Inflammatory macrophage treated with lipopolysaccharide for 4 hours (primary cell): ENCODE measurements at places on chromosomes 1 and 21.
A peak's percentile ranks its signal among the peaks of the same experiment; 100 is the strongest.

GRCh38 chr21:23694390-23694789 is 1912.9 kb downstream of the MRPL39 start:
- no peak for DNase-seq

DNA sequence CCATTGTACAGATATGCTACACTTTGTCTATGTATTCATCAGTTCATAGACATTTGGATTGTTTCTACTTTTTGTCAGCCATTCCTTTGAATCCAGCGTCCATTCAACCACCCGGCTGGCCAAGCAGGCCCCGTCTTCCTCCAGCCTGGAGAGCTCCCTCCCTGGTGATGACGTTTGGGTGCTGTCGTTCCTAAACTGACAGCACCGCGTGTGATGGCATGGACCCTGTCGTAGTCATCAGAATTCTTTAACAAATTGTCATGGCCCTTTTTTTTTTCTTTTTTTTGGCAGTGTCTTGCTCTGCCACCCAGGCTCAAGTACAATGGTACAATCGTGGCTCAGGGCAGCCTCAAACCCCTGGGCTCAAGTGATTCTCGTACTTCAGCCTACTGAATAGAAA is 138.6 kb upstream of the ERRFI1 start:
- DNase-seq: no peak

GRCh38 chr1:21539933-21540332 is 30.7 kb downstream of the ALPL start:
- no peak for DNase-seq

DNA sequence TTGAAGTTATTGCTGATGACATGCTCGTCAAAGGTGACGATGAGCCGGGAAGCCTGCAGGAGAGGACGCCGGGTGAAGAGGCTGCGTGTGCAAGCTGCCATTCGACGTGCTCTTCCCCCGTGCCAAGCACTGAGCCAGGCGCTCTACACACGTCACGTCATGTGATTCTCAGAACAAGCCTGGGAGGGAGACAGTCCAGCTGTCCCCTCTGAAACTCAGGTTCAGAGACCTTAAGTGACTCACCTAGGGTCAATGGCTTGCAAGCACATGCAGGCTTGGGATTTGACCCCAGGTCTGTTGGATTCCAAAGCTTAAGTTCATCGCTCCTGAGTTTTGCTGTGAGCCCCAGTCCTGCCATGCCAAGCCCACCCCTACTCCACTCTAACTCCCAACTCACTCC is 57.1 kb downstream of the RAP1GAP start:
- no peak for DNase-seq

DNA sequence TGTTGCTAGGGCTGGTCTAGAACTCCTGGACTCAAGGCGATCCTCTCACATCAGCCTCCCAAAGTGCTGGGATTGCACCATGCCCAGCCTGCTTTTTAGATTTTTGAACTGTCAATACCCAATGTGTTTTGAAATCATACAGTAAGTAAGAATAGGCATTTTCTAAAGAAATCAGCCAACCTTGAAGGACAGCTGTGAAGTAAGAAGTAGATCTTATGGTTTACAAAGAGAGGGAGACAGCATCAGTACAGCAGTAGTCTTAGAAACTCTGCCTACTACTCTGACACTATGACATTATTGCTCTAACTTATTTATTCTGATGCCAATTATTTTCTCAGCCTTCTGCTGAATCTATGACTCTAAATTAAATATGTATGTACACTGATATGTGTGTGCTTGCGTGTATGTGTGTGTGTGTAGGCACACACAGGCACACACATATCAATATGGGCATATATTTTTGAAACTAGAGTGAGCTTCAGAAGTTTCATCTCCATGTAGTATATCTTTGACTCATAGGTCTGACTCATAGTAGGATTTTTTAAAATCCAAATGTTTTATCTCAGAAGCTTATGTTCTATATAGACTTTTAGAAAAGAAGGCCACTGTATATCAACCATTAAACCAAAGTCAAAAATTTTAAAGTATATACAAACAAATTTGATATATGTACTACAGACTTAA is 140.4 kb downstream of the COL24A1 start:
- DNase-seq: no peak

DNA sequence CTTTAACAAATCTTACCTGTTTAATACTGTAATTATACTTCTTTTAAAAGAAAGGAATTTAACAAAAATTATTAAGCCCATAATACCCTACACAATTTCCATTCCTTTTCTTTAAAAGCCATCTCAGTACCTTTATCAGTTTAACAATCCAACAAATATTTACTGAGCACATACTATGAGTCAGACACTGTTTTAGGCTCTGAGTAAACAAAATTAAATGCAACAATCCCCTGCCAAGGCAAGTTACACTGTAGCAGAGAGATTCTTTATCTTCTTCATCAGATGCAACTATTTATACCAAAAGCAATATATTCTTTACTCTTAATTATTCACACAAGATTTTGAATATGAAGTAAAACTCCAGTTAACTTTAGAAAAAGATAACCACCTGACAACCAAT is 12.0 kb downstream of the DENND1B start:
- no peak for DNase-seq

- DNase-seq: peak; percentile 17
Measured at GRCh38 chr21:42161956-42162681, 56.8 kb upstream of the ABCG1 start.

GRCh38 chr1:6570100-6570499 is 9.7 kb upstream of the ZBTB48 start:
- DNase-seq: no peak

DNA sequence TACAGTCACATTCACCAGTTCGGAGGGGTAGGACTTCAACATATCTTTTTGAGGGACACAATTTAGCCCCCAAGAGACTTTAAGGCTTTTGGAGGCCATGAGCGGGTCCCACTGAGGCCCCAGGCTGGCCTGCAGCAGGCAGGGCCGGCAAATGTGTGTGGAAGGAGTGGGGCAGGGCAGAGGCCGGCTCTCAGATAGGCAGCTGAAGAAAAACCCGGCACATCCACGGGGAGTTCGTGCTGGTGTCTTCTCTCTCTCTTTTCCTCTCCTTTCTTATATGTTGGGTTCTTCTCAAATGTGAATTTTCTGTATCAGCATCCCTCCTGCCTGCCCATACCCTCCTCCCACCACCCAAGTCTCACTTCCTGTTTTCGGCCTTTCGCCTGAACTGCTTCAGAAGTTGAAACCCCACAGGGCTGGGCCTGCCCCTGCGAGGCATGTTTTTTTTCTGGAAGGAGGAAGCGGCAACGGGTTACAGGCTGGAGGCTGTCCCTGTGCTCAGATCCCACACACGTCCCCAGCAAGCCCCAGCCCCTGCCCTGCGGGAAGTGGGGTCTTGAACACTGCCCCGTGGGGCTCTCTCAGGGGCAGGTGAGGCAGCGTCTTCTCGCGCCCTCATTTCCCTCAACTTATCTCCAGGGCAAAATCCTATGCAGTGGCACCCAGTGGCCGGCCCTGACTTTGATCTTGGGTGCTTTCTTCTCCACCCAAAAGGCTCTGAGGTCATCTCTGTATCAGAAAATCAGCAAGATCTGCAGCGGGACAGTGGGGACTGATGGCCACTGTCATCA is 9.7 kb upstream of the UMODL1 start:
- DNase-seq: peak; percentile 94

- DNase-seq: peak; percentile 24
Measured at GRCh38 chr1:41418857-41419583, 57.8 kb downstream of the FOXO6 start.

DNA sequence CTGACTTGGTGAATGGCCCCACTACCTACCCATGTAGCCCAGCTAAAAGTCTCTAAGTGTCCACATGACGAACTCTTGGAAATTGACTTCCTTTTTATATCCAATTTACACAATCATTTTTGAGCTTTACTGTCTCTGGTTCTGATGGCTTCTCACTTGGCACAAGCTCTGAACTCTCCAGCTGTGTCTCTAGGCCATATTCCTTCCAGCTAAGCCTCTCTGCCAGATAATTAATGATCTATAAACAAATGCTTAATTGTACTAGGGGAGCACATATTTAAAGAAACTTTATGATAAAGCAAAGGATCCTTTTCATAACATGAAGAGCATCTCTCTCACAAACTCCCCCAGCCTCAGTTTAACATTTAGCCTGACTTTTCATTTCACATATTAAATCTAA is 16.3 kb upstream of the BEND5 start:
- DNase-seq: no peak

DNA sequence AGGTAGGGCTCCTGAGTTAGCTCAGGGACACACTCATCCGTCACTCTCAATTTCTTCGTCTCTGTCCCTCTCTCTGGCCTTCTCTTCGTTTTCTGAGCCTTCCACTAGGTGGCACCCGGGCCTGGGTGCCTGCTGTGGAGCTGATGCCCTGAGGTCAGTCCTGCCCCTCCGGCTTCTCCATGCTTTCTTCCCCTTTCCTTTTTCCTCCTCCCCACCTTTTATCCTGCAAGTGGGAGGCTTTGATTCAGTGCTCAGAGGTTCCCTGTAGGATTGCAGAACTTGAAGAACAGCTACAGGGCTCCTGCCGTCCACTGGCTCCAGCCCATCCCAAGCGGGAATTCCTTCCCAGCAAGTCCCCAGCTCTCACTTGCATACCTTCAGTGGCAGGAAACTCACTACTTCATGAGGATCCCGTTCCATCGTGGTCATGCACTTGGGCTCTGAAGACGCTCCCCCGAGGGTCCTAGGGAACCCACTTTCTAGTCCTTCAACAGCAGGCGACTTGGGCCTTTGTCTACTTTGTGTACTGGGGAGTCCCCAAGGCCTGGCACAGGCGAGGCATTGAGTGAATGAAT is 45.6 kb downstream of the SRRM1 start:
- DNase-seq: peak; percentile 83

DNA sequence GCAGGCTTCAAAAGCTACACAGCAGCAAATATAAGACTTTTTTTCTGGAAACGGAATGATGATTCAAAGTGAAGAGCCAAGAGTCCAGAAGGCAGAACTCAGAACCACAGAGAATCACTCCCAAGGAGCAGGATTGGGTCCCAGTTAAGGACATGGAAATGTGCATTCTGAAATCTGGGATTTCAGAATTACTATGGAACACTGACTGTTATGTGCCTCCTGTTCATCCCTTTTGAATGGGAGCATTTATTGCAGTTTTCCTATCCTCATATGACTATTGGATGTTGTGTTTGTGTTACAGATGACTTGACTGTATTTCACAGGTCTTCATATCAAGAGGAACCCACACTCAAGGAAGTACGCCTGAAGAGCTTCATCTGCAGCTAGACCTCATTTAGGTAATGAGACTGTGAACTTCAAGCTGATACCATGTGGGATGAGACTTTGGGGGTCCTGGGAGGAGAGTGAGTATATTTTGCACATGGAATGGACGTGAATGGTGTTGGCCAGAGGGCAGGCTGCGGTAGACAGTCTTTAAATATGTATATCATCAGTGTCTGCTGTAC is 17.1 kb upstream of the CAP1 start:
- DNase-seq: no peak

GRCh38 chr1:32361674-32362473 is 411 bp downstream of the FAM229A start:
- DNase-seq: peak; percentile 18

DNA sequence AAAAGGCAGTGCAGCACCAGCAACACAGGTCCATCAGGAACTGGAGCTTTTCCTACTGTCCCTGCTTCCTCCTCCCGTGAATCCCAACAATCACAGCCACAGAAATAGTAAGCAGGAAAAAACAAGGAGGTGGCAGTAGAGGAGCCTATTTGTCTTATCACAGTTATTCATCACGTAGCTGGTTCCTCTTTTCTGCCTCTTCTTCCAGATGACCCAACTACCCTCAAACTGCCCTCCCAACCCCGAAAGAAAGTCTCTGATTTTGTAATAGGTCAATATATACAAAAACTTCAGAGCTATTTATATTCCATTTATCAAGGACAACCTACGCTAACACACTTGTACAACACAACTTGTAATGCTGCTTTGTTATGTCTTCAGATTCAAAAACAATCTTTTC is 21.4 kb downstream of the GNB1 start:
- peak; percentile 87 for DNase-seq

DNA sequence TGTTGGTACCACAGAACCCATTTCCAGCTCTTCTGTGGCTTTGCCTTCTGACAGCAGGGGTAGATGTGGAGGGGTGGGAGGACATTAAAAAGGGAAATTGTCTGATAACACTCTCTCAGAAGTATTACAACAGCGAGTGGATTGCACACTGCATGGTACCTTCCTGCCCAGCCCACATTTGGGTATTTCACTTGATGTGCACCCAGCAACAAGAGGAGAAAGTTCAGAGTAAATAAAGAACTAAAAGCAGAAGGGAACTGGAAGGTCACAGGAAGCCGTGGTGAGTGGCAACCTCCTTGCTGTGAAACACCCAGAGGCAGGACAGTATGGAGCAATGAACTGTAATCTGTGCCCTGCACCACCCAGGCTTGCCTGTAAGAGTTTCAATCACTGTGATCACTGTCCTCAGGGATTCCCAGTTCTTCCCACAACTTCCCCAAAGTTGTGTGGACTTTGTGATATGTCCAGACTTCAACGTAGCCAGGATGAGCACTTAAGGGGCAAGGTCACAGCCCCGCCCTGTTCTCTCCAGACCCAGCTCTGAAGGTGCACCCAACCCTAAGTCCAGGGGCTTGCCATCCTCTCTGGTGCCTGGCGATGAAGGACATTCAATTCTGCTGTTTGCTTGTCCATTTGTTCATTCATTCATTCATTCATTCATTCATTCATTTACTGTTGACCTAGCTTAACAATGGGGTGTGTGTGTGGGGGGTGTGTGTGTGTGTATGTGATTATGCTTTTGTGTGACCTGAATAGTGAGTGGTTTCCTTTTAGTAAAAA is 18.7 kb upstream of the F5 start:
- peak; percentile 93 for DNase-seq
